Stimulated activated CD8-positive, alpha-beta memory T cell treated with anti-CD3 and anti-CD28 coated beads, Interleukin-7, amount 100 ng/mL, for 1 hour (primary cell): ENCODE measurements at places on chromosomes 4 and X.

- DNase-seq: no peak
Measured at GRCh38 chr4:129140521-129140920, 44.6 kb downstream of the C4orf33 start.

DNA sequence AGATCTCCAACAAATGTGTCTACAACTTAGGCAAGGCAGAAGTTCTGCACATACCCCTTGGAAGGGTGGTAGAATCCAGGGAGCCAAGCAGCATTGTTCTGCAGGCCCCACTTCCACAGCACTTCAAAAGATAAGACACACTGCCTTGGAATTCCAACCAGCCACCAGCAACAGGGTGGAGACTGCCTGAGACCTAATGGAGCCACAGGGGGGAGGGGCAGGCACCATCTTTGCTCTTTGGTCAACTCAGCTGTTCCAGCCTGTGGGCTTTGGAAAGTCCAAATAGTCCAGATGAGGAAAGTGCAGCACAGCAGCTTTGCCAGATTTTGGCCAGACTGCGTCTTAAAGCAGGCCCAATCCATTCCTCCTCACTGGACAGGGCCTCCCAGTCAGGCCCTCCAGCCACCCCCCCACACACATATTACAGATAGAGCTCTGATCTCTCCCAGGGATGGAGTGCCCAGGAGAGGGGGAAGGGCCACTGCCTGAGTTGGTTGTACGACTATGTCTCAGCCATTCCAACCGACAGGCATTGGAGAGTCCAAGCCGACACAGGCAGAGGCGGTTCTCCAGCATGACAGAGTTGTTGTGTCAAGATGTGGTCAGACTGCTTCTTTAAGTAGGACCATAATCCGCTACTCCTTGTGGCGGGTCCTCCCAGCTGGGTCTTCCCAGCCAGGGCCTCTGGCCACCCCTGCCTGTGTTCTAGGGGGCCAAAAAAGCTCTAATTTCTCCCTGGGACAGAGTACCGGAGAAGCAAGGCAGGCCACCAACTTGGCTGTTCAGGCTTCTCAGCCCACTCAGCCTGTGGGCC, 42.5 kb upstream of the ANTXR2 start:
- DNase-seq: no peak

GRCh38 chr4:22997358-22998224, 304.9 kb downstream of the GBA3 start:
- no peak for DNase-seq

GRCh38 chrX:83508006-83508405, at the start of gene POU3F4:
Gene POU3F4, plus strand, starts transcription at chrX:83508290. Its CDS starts 35 bp downstream, at chrX:83508325.
- DNase-seq: no peak

GRCh38 chrX:144334577-144334976, 450.7 kb downstream of the UBE2NL start:
- DNase-seq: no peak

DNA sequence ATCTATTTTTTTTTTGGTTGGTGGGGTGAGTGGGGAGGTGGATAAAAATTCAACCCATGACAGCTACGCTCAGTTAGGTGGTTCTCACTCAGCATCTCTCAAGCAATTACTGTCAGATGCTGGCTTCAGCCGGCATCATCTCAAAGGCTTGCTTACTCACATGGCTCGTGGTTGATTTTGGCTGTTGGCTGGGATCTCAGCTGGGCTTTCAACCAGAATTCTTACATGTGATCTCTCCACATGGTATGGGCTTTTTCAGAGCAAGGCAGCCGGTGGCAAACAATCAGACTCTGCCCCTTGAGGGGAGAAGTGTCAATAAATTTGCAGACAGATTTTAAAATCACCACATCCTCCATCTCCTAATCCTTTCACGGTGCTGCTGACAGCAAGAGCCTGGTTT, 47.2 kb downstream of the SLC34A2 start:
- no peak for DNase-seq

GRCh38 chr4:181143250-181143854, 1099.8 kb upstream of the TENM3 start:
- DNase-seq: peak; percentile 45

- no peak for DNase-seq
Measured at GRCh38 chr4:88043586-88044340, 36.3 kb downstream of the PKD2 start.

- no peak for DNase-seq
Measured at GRCh38 chrX:128057421-128057820, 5.2 kb upstream of the ACTRT1 start.

DNA sequence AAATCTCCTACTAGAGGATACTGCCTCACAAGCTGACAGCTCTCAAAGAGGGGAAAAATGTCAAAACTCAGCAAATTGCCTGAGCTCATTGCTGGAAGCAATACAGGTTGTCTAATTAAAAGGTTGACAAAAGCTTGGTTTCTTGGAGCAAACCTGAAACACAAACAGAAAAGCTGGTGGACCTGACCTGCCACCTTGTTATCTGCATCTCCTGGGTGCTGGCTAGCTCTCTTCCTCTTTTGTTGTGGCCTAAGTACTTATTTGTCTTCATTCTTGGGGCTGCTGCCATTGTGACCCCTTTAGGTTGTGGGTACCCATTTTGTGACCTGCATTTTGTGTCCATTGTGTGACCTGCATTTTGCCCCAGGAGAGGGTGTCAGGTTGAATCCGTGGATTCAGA, 184.5 kb downstream of the KIT start:
- DNase-seq: no peak

GRCh38 chrX:18377796-18378195, 23.3 kb upstream of the SCML2 start:
- no peak for DNase-seq

GRCh38 chr4:125573786-125574185, 259.0 kb downstream of the FAT4 start:
- DNase-seq: no peak

DNA sequence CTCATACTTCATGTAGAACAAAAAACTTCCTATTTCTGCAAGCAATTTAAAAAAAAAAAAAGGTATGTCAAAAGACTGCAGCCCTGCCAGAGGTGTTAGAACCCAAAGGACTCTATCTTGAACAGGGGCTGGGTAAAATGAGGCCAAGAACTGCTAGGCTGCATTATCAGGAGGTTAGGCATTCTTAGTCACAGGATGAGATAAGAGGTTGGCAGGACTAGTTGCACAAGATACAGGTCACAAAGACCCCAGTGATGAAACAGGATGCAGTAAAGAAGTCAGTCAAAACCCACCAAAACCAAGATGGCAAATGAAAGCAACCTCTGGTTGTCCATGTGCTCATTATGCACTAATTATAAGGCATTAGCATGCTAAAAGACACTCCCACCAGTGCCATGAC, 104.1 kb downstream of the ANOS1 start:
- DNase-seq: no peak

GRCh38 chr4:41359836-41360213, 103.1 kb downstream of the UCHL1 start:
- DNase-seq: no peak

GRCh38 chrX:47877327-47877726, 40.6 kb downstream of the ZNF81 start:
- no peak for DNase-seq

GRCh38 chr4:40150932-40151331, 45.9 kb upstream of the RHOH start:
- no peak for DNase-seq

GRCh38 chr4:79492148-79492547, 84.1 kb upstream of the GK2 start:
- no peak for DNase-seq

DNA sequence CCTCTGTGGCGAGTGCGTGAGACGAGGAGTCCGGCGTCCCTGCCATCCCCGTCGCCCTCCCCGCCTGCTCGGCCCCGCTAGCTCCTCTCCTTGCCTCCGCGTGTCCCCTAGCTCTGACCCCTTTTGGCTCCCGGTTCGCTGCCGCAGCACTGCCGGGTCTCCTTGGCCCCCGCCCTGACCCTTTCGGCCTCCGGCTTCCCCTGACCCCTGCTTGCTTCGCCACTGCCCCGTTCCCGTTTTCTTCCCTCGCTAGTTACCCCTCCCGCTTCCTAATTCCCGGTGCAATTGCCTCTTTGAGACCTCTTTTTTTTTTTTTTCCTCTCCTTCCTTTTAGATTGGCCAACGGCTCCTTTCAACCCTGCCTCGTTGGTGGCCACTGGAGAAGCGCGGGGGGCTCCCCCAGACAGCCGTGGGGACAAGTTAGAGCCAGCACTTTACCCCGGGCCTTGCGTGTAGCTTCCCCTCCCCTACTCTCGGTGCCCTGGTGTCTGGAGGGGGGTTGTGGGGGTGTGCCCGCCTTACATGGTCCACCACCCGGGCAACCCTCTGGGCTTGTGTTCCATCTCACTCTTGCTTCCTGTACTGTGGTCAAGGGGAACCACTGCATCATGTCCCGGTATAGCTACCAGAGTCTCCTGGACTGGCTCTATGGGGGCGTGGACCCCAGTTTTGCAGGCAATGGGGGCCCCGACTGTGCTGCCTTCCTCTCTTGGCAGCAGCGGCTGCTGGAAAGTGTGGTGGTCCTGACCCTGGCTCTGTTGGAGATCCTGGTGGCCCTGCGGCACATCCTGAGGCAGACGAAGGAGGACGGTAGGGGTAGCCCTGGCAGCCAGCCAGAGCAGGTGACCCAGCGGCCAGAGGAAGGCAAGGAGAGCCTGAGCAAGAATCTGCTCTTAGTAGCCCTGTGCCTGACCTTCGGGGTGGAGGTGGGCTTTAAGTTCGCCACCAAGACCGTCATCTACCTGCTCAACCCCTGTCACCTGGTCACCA, 548 bp downstream of the TMEM164 start:
- no peak for DNase-seq

DNA sequence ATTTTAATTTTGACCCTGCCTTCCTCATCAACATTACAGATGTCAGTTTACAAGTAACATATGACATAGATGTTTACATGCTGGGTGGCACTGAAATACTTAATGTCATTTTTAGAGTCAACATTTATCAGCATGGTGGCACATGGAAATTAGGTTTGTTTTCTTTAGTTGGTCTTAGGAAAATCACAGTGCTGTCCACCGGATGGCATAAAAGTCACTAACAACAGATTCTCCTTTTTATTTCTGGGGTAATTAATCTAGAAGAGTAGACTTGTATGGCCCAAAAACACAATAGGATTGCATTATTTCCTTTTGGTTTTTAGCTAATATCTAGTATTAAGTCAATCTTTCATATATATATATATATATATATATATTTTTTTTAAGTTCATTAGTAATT, 88.6 kb upstream of the HHIP start:
- DNase-seq: no peak

GRCh38 chr4:48963042-48963679, 22.9 kb upstream of the CWH43 start:
- peak; percentile 54 for DNase-seq

DNA sequence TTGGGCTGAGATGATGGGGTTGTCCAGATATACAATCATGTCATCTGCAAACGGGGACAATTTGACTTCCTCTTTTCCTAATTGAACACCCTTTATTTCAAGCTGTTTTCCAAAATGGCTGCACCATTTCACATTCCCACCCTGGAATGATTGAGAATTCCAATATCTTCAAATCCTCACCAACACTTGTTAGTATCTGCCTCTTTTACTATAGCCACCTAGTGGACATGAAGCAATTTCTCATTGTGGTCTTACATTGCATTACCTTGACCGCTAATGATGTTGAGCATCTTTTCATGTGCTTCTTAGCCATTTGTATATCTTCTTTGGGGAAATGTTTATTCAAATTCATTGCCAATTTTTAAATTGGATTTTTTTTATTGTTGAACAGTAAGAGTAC, 364.8 kb downstream of the SMARCA1 start:
- no peak for DNase-seq

DNA sequence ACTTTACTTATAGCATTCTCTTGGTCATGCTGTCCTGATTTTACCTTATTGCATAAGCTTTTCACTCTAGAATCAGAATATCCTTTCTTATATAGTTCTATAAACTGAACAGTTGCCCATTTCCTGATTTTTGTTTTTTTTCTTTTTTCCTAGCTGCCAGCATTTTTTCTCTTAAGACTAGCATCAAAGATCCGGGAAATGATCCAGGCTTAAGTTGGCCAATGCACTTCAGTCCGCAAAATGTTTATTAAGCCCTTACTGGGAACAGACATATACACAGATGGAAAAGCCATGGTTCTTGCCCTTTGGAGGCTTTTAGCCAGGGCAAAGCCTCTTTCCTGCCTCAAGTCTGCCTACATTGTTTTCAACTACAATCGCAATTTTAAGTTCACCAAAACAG, 10.1 kb upstream of the BMP2K start:
- no peak for DNase-seq

- DNase-seq: no peak
Measured at GRCh38 chr4:87532907-87533306, 3.7 kb upstream of the SPARCL1 start.

DNA sequence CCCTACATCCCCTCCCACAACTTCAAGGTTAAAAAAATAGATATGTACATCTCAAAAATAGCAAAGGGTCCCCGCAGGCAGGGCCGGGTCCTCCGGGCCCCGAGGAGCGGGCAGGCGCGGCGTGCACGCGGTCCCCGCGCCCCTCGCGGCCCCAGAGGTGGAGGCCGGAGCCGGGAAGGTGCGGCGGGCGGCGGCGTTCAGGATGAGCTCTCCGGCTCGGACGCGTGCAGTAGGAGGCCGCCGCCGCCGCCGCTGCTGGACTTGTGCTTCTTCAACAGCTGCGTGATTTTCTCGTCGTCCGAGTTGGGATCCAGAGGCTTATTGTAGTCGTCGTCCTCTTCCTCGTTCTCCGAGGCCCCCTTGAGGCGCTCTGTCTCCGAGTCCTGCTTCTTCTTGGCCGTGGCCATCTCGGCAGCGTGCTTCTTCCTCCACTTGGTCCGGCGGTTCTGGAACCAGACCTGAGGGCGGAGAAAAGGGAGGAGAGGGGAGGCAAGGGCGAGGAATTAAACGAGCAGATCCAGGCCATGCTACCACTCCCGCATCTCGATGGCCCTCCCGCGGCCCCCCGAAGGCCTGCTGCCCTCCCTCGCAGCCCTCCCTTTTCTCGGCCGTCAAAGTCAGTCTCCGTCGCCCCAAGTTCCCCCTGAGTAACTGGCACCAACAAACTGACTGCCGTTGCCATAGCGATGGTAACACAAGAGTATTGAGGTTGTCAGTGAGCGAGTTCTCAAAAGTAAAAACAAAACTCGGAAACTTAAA, 5.8 kb downstream of the NKX6-1 start:
- no peak for DNase-seq

GRCh38 chr4:85522277-85522676, 47.3 kb downstream of the ARHGAP24 start:
- DNase-seq: no peak

- DNase-seq: no peak
Measured at GRCh38 chr4:138592796-138593195, 350.6 kb upstream of the SLC7A11 start.
